ENCODE measurements at places on chromosomes 16 and 17.

DNA sequence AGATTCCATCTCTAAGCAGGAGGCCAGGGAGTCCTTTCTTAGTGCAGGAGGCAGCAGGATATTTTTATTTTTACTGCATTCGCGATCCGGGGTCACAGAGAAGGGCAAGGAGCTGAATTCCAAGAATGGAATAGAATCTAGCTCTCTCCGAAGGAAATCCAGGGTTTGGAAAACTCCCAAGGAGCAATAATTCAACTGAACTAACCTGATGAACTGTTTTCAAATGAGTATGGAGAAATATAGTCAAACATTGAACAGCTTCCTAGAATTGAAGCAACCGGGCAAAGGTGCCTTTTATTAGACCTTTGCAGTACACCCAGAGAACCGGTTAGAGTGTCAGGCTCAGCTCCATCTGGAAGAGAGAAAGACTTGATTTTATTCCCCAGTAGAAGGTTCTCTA, 120.7 kb upstream of the MAF start:
- no peak for DNase-seq

GRCh38 chr16:87996962-87997880, 46.0 kb downstream of the BANP start:
- no peak for DNase-seq

GRCh38 chr16:31529108-31529936, 1.6 kb downstream of the AHSP start:
- no peak for DNase-seq

DNA sequence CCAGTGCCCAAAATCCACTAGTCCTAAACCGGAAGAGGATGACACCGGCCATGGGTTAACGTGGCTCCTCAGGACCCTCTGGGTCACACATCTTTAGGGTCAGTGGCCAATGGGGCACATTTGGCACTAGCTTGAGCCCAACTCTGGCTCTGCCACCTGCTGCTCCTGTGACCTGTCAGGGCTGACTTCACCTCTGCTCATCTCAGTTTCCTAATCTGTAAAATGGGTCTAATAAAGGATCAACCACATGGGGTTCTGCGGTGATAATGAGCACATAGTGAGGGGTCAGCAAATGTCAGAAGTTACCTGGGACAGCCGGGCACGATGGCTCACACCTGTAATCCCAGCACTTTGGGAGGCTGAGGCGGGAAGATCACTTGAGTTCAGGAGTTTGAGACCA, 18.4 kb downstream of the QPRT start:
- DNase-seq = no peak

DNA sequence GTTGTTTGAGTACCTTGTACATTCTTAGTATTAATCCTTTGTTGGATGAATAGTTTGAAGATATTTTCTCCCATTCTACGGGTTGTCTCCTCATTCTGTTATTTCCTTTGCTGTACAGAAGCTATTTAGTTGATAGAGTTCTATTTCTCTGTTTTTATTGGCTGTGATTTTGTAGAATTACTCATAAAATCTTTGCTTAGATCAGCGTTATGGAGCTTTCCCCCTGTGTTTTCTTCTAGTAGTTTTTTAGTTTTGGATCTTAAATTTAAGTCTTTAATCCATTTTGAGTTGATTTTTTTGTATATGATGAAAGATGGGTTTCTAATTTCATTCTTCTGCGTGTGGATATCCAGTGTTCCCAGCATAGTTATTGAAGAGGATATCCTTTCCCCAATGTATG, 45.4 kb downstream of the NFATC3 start:
- DNase-seq = no peak

GRCh38 chr16:86876499-86876898, 298.1 kb downstream of the FOXL1 start:
- no peak for DNase-seq

- no peak for DNase-seq
Measured at GRCh38 chr17:8846768-8847211, 20.7 kb downstream of the PIK3R6 start.

DNA sequence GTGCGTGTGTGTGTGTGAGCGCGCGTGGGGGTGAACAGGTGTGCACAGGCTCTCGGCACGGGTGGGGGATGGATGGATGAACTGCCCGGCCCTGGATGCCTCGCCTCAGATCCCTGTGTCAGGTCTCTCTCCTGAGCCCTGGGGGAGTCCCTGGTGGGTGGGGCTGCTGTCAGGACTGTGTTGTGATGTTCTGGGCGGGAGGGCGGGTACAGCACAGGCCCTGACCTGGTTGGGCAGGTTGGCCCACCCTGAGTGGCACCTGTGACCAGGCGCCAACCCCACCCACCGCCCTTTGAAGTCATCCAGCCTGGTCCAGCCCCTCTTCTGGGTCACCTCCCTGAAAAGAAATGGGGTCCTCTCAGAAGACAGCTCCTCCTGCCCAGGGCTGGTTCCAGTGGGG, 41.6 kb upstream of the TAC4 start:
- DNase-seq = no peak

DNA sequence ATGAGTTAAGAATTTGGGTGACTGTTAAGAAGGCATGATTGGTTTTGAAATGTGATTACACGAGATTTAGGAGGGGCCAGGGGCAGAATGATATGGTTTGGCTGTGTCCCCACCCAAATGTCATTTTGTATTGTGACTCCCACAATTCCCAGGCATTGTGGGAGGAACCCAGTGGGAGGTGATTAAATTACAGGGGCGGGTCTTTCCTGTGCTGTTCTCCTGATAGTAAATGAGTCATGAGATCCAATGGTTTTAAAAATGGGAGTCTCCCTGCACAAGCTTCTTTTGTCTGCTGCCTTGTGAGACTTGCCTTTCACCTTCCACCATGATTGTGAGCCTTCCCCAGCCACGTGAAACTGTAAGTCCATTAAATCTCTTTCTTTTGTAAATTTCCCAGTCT, 34.6 kb downstream of the TMEM100 start:
- DNase-seq = no peak

GRCh38 chr16:27311448-27311830, 2.3 kb upstream of the IL4R start:
- no peak for DNase-seq

DNA sequence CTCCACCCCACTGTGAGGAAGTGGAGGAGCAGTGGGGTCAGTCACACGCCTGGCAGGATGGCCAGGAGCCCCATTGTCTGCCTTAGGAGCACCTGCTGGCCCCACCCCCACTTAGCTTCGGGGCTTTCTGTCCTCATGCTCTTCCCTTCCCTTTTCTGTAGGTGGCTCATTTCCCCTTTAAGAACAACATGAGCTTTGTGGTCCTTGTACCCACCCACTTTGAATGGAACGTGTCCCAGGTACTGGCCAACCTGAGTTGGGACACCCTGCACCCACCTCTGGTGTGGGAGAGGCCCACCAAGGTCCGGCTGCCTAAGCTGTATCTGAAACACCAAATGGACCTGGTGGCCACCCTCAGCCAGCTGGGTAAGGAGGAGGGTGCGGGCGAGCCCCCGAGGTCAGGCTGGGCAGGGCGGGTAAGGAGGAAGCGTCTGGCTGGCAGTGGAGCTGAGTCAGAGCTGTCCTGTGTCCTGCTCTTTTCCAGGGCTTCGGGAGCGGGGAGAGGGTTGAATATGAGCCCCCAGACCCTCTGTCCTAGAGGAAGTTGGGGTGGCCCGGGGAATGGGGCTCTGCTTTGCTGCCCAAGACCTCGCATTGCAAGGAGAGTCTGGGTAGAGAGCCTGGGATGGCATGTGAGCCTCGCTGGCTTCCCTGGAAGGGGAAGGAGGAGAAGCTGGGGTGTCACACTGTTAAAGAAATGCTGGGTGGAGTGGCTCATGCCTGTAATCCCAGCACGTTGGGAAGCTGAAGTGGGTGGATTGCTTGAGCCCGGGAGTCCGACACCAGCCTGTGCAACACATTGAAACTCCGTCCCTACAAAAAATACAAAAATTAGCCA, 9.2 kb upstream of the SERPINF1 start:
- no peak for DNase-seq

DNA sequence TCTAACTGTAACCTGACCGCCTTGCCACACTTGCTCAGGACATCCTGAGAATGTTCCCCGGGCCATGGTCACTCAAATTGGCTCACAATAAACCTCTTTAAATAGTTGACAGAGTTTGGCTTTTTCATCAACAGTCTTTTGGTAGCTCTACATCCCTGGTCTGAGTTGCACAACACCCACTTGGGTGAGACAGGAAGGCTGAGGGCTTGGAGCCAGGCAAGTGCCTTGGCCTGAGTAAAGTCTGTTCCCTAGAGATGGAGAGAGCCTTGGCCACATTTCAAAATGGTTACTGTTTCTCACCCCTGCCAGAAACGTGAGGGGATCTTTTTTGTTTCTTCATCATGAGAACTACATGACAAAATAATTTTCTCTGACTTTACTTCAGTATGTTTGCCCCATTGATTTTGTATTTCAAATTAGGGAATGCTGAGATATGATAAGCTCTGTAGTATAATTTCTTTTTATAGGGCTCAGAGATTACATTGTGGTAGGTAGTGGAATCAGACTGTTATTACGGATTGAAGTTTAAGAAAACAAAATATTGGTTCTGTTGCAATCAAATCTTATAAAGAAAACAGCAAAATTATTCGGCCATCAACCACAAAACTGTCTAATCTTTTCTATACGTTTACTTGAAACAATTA, 53.9 kb upstream of the NETO2 start:
- no peak for DNase-seq

GRCh38 chr16:4580250-4580649, 24.1 kb downstream of the C16orf96 start:
- no peak for DNase-seq

GRCh38 chr16:84933774-84934631, 77.3 kb downstream of the ZDHHC7 start:
- DNase-seq = no peak

DNA sequence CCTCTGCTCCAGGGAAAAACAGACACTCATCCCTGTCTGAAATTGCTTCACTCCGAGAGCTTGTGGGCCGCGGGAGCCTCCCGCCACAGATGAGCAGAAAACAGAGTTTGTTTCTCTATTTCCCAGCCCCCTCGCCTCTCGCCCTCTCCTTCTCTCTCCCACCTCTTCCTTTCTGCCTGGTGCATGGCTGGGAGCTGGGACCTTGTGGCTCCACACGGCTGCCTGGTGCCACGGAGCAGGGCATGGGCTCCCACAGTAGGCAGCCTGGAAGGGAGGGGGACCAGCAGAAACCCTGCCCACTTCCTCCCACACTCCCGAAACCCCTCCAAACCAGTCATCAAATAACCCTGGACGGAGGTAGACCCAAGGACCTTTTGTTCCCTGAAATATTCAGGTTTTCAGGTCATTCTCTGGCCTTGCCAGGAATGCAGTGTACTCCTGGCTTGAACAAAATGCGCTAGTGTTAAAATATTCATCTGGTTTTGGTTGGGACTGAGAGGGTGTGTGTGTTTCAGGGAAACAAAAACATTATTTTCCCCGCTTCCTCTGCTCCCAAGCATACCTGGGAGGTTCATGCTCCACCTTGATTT, 204.9 kb downstream of the C16orf78 start:
- DNase-seq = no peak

DNA sequence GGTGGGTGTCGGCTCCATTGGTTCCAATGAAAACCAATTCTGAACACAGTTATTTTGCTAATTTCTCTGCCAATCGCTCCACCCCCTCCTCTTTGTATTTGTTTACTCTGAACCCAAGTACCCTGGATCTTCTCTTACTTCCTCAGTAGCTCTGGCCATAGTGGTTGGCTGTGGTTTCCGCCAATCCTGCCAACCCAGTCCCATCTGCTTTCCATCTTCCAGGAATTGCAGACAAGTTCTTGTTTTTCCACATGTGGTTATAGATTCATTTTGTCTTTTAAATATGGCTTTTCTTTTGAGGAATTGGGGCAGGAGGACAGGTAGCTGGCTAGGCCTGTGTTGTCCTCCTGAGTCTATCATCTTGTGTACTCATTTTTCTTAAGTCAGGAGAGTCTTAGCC, 92.0 kb downstream of the CYLD start:
- no peak for DNase-seq

DNA sequence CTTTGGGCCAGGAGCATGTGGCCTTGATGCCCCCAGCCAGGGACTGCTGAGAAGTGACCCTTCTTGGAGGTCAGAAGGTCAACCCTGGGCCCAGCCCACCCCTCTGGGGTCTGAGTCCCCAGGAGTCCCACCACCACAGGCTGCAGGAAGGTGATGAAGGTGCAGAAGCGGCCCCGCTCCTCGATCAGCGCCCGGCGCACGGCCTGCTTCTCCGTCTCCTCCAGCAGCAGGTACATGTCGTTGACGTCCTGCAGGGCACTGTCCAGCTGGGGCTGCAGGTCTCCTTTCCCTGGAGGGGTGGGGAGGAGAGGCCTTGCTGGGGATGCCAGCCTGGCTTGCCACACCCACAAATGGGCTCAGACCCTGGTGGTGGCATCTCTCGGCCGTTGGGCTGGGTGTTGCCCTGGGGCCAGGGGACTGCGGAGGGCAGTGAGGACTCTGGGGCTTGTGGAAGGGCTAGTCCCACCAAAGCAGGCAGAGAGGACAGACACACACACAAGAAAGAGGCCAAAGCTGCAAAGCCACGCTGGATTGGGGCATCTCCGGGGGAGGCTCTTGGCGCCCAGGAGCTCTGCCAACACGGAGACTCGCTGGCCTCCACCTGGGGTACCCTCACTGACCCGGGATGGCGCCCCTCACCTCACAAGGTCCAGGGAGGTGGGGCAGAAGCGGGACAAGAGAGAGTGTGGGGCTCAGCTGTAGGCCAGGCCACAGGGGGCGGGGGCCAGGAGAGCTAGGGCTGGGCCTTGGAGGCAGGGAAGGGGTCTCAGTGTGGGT, 7.5 kb downstream of the MTSS2 start:
- no peak for DNase-seq

DNA sequence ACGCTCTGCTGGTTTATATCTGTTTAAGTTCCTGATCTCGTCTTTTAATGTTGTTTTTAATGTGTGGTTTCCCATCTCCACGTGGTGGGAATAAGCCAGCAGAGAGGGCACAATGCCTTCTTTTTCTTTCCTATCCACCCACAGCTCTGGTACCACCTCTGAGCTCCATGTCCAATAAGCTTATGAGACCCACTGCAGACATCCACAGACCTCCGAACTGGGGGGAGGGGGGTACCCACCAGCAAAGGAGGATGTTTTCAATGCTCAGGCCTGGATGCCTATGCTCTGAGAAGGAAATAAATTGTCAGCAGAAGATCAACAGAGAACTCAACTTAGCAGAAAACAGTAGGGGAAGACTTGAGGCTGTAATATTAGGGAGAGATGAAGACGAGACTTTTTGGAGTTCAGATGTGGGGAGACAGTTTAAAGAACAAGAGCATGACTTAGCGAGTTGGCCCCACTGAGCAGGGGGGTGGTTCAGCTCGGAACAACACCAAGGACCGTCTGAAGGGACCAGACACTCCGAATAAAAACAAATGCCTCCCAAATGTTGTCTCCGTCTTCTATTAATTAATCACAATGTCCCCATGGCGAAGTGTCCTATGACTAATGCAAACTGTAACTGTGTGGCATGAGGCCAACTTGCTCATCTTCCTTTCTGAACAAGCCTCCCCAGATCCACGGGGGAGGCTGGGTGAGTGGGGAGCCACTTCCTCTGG, 62.7 kb downstream of the GAS7 start:
- no peak for DNase-seq

- DNase-seq = peak; percentile 65
Measured at GRCh38 chr16:65745-66144, 6.7 kb downstream of the RHBDF1 start.

DNA sequence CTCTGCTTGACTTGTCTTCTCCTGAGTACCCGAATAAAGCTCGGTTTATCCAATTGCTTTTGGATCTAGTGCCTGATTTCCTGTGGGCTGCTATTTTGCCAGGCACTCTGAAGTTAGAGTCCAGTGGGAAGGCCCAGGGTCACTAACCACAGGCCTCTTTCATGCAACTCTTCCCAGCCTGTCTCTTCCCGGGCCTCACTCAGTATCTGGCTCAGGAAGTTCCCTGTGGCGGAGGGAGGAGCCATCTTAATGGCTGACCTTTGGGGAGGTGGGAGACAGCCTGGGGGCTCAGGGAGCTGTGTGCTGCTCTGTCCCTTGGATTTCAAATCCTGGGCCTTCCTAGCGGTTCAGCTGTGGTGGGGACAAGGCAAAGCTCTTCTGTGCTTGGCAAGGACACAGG, 328.5 kb downstream of the SLC39A11 start:
- no peak for DNase-seq

Data from stimulated activated CD4-positive, alpha-beta T cell treated with anti-CD3 and anti-CD28 coated beads, Interleukin-1b, Interleukin-23, amount 100 ng/mL, for 24 hours (primary cell).